ENCODE measurements at places on chromosomes 2 and 18. TPM values are rescaled to one million over a fixed set of nuclear protein-coding genes. Genes with fewer than 3 reads are reported as not detected.

The LBX2 gene
- polyA plus RNA-seq, result 0.20 TPM

DNA sequence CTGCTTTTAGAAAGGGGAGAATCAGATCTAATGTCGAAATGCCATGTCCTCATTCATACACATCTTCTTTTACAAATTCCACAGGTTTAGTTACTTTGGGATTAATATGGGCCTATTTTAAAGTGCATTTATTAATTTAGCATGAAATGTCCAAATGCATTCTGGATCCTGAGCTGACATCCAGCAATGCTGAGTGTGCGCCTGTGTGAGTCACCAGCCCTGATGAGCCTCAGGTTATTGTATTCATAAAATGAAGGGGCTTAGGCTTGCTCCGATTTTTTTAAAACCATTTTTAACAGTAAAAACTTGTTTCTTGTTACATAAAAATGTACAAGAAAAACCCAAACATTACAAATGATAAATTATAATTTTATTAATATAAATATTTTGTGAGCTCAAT, 94.1 kb downstream of the SH3YL1 start:
- H3K36me3 ChIP-seq, result no peaks in the 10 kb centered on the region
- DNase-seq, result no peak
- H3K27me3 ChIP-seq, result no peaks in the 10 kb centered on the region
- H3K27ac ChIP-seq, result no peak overlapping the region

DNA sequence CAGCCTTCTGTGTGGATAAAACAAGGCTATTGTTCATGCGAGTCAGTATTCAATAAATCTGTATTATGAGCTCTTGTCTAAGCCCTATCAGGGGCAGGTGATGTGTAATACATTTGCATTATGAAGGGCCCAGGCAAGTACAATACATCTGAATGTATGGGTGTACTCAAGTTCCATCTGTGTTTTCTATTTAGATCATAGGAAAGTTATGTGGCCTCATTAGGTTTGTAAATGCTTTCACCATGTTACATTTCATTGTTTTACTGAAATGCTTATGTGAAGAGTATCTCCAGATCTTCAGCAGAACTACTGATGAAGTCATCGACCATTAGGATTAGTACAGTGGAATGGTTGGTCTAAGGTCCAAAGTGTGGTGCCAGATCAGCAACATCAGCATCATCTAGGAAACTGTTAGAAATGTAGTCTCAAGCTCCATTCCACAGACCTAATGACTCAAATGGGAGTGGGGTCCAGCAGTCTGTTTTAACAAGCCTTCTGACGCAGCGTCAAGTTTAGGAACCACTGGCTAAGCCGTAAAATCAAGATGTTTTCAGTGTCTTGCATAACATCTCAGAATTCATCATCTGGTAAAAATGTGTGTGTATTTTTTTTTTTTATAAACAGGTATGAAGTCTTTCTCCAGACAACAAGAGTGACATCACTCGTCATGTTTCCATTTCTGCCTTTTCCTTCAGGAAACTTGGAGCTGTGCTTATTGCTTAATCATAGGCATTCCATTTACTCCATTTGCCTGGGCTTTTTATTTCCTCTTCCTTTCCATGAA, 80.5 kb downstream of the LYPD6 start:
- no peak overlapping the region for H3K27ac ChIP-seq
- no peaks in the 10 kb centered on the region for H3K4me1 ChIP-seq
- no peaks in the 10 kb centered on the region for H3K27me3 ChIP-seq
- H3K4me3 ChIP-seq, result no peak overlapping the region
- H3K36me3 ChIP-seq, result no peaks in the 10 kb centered on the region

DNA sequence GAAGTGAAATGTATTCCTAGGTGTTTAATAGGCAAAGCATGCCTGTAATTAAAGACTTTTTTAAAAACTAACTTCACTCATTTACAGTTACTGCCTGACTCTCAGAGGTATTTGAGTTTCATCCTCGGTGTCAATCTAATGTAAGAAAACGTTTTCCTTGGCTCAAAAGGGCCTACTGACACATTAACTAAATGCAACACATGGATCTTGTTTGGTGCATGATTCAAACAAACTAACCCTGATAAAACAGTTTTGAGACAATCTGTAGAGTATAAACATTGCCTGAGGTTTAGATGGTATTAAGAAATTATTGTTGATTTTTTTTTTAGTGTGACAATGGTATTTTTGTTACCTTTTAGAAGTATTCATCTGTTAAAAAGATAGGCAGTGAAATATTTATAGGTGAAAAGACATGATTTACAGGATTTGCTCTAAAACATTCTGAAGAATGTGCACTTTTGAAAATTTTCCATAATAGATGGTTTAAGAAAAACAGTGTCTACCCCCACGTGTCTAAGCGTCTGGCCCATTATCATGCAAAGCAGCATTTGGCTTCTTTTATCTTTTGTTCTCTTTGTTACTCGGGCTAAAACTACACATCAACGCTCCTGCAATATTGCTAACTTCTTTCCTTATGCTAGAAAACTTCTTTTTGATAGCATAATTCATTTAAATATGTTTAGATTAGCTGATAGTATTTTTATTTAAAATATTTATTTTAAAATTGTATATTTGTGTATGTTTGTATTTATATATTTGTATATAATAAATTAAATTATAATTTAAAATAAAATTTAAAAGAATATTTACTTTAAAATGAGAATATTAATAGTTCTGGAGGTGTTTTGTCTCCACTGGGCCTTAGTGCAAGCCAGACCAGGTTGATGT, 160.2 kb upstream of the NDUFV2 start:
- no peak overlapping the region for H3K4me3 ChIP-seq
- DNase-seq, result no peak
- H3K27me3 ChIP-seq, result no peaks in the 10 kb centered on the region

DNA sequence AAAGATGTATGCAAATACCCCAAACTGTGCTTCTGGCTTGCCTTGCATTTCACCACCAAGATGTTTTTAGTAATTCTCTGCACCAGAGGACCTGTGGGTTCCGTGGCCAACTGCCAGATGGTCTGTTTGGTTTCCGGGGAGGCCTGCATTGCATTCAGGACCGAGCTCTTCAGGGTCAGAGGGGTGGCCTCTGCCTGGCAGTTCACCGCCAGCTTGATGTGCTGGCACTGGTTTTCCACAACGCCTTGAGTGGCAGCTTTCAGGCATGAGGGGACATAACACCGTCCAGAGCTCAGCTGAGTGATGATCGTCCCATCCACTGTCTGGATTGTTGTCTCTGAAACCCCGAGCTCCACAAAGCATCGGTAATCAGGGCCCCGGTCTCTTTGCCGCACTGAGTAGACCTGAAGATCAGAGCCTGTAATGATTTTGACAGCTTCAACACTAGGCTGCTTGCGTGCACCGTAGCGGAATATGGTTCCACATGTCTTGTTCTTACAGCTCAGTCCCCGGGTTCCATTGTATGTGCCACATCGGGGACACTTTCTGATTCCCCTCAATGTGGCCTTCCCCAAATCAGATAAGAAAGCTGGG, 9.4 kb downstream of the C2orf42 start:
- H3K4me1 ChIP-seq, result peaks cover 21% of the 10 kb centered on the region
- no peaks in the 10 kb centered on the region for H3K36me3 ChIP-seq
- peak overlapping the region; percentile 90 for H3K27ac ChIP-seq
- DNase-seq, result peak; percentile 88
- H3K4me3 ChIP-seq, result peak overlapping the region; percentile 18

GRCh38 chr2:199195927-199196502, 261.7 kb downstream of the SATB2 start:
- no peaks in the 10 kb centered on the region for H3K27me3 ChIP-seq
- no peak overlapping the region for H3K27ac ChIP-seq
- DNase-seq, result no peak

Data from GM12878 (cell line).